ENCODE measurements at places on chromosomes 4 and X.

DNA sequence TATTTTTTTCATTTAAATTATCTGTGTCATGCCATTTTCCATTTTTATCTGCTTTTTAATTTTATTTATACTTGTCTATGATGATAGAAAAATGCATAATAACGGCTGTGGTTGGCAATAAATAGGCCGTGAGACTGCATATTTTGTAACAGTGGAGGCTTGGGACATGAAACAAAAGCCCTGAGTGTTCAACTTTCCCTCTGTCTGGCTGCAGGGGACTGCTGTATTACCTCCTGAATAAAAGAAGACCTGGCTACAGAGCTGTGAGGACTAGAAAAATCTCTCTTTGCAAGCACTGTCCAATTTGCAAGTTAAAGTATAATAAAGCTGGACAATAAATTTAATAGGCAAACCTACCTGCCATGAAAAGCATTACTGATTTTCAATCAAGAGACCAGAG is 82.1 kb downstream of the MAGEB10 start:
- no peak for DNase-seq

- DNase-seq: no peak
These were observed 651 bp upstream of the SAP30 start for GRCh38 chr4:173370130-173370476.

- no peak for DNase-seq
These were observed 81.7 kb upstream of the BMP2K start for GRCh38 chr4:78694457-78694787.

DNA sequence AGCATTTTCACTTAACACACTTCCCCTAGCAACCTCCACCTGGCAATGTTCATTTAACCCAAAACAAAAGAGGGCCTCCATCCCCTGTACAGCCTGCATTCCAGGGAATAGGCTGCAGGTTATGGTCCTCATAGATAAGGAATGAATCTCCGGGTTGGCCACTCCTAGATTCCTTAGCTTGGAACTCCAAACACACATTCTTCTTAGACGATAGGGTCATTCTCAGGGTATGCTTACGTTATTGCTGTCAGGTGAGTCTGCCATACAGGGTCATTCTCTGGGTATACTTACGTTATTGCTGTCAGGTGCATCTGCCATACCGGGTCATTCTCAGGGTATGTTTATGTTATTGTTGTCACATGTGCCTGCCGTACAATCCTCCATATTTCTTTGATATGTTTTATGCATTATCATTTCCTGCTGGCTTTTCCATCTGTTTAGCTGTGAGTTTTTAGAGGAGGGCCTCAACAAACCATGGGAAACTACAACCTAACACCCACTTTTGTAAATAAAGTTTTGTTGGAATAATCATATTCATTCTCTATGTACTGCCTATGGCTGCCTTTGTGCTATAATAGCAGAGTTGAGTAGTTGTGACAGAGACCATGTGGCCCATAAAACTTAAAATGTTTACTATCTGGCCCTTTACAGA is 8.2 kb upstream of the AFF1 start:
- no peak for DNase-seq

- no peak for DNase-seq
These were observed 222.3 kb upstream of the HDX start for GRCh38 chrX:84724576-84724975.

Data from stimulated activated CD4-positive, alpha-beta T cell treated with anti-CD3 and anti-CD28 coated beads, Interleukin-1b, Interleukin-23, amount 100 ng/mL, for 1 hour (primary cell).